ENCODE measurements at places on chromosomes 16 and 17.

- DNase-seq = no peak
Measured at GRCh38 chr17:45729294-45729907, 54.7 kb upstream of the CRHR1 start.

DNA sequence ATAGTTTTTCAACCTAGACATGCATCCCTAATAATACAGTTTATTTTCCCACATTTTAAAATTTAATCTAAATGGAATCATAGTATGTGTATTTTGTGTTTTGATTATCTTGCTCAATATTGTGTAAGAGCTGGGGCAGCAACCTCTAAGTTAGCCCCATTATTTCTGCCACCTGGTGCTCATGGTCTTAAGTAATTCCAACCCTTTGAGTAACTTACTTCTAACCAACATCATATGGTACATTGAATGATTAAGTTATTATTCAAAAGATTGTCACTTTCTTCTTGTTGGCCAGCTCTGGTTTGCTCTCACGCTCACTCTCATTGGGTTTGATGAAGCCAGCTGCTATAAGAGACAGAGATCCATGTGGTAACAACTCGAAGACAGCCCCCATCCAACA lies 3.9 kb upstream of the KRTAP4-3 start:
- DNase-seq = no peak

GRCh38 chr17:2253768-2254406 lies 49.7 kb downstream of the SMG6 start:
- no peak for DNase-seq

- no peak for DNase-seq
Measured at GRCh38 chr16:722835-723633, 2.1 kb downstream of the ANTKMT start.

- DNase-seq = no peak
Measured at GRCh38 chr17:66918896-66919295, 45.6 kb upstream of the CACNG4 start.

GRCh38 chr17:51097708-51098446 lies 22.8 kb downstream of the SPAG9 start:
- no peak for DNase-seq

GRCh38 chr16:47905771-47906170 lies 250.0 kb downstream of the ABCC12 start:
- DNase-seq = peak; percentile 54

DNA sequence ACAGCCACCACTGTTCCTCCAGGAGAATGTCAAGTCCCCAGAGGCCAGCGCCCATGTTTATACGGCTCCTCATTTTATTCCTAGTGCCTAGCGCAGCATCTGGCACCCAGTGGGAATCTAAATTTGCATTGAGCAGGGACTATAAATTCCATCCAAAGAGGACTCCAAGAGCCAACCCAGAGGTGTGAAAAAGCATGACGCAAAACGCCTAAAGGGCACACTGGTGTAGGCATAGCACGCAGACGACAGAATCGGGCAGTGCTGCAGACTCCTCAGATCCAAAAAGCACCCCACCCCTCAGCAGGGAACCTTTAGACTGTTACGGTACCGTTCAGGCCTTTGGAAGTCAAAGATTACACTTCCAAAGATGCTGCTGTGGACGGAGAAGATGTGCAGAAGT lies 19.5 kb downstream of the TEKT5 start:
- DNase-seq = no peak

DNA sequence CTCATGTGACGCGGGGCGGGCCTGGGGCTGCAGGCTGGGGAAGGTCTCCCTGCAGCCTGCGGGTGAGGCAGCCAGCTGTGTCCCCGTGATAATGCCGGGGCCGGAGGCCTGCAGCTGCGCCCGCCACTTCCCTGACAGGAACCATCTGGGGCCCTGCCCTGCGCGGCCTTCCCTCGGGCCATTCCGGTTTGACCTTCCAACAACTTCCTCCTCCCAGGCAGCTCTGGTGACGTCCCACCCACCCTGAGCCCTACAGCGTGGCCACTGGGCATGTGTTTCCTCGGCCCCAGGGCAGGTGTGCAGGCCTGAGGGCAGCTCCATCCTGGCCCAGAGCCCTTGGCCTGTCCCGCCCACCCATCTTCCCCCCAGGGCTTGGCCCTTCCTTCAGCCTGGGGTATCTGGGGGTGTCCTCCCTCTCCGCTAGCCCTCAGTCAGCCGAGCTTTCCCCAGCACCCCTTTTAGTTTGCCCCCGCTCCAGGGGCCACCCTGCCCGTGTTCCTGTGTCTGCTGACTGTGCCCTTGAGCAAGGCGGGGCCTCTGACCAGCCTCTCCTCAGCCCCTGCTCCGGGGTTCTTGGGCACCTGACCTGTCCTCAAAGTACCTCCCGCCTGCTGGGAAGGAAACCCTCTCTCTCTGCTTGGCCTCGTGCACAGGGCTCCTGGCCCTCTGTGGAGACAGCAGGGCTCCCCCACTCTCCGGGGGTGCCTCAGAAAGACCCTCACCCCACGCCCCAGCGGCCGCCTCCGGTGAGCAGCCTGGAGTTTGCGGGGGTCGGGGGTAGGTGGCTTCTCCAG lies at the start of gene CBFA2T3:
Gene CBFA2T3 (minus strand): TSS at position 190 of the 794 bp plus-strand sequence. CDS start 400 bp downstream, outside the sequence.
- DNase-seq = no peak

DNA sequence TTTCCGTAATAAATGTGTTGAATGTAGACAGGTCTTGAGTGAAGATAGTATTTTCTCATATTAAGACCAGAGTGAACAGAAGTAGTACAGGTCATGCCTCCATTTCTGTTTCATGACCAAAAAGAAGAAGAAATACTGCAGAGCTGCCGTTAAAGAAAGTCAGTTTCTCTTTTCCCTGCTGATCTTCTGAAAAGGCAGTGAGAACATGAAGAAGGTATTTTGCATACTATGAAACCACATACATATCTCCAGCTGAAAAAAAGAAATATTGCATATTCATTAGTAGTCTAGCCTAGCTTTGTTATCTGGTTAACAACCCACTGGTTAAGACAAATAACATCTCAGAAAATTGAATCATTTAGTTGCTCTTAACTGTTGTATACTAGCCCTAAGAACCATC lies 138.4 kb downstream of the PHKB start:
- no peak for DNase-seq

DNA sequence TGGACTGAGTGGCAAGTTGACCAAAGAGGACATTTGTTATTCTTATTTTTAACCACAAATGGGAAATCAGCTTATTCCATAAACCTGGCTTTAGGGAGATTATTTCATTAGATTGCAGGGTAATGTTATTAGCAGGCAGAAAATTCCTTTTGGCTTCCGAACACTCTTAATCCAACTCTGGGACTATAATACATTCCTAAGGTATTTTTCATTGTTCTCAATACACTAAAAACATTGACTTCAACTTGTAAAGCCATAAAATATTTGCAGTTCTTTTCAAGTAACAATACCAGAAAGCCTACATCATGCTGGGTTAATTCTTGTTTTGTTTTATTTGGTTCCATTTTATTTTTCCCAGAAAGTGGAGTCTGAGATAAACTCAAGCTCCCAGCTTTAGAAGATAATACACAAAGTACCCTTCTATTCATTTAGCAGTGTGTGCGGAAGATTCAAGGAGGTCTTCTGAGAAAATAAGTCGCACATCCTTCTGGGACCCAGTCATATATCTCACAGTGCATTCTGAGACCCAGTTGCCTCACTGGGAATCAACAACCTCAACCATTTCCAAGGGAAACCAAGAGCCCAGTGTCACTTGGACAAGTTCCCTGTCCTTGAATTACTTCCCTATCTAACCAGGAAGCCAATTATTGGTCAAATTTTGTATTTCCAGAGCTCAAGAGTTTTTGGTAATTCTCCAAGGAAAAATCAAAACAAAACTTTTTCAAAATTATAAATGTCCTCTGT lies 389.6 kb upstream of the DYNLRB2 start:
- DNase-seq = no peak

DNA sequence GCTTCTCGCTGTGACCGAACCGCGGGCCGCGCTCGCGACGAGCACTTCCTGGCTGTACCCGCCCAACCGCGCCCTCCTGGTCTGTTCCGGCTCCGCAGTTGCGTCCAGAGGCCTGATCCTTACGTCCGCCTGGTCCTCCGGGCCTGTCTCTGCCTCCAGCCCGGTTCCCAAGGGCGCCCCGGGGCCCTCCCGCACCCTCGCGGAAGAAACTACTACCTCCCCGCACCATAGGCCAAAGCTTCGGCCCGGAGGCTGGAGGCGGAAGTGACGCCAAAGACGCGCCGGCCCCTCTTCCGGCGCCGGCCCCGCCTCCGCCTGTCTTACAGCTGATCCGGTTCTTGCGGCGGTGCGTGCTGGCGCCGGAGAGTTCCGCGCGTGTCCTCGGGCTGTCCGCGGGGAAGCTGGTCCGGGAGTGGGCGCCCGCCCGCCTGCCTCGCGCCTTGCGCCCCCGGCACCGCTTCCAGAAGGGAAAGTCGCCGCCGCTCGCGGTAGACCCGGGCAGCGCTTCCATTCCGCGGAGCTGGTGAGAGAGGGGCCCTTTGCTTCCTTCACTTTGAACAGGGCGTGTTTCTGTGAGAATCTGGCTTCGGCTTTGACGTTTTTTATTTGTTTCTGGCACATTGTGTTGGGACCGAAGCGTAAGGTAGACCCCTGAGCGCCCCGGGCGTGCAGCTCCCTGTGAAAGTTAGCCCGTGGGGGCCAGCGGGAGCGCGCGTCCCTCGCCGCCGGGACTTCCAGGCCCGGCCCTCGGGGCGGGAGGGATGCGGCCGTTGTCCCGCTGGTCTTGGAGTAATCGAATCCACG lies at the start of gene ZNF778:
Gene ZNF778 (plus strand): TSS at position 316 of the 804 bp plus-strand sequence. CDS start 3,425 bp downstream, outside the sequence.
- DNase-seq = peak; percentile 30

DNA sequence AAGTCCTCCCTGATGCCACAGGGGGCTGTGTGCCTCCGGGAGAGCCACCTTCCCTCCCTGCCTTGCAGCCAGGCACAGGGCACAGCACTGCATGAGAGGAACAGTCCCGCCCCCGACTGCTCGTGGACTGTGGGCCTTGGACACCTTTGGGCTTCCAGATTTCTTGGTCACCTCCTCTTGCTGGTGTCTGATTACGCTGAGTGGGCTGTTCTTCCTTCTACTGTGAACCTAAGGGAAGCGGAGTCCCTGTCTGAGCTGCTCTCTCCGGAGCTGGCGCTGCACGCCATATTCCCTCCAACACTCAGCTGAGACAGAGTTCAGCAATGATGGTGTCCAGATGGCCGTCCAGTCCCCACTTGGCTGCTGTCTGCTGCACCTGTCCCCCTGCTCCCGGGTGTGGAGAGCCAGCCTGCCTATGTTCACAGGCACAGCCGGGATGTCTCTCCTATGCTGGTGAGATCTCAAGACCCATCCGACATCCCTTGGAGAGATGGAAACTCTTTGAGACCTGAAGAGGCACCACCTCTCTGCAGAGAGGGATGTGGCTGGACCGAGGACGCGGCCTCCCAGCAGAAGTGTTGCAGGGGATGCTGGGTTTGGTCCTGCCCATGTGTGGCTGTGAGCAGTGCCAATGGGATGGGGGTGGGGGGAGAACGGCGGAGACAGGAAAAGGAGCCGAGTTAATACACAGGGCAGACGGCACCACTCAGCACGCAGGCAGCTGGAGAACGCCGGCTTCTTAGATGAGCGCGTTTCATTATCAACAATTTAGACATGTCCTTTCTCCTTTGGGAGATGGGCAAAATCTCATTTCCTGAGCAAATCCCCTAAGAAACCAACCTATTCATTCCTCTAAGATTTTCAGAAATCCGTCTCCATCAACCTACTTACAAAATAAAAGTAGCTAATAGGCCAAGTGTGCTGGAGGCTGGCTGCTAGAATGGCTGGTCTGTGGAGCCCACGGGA lies 171.9 kb downstream of the ENGASE start:
- DNase-seq = no peak

DNA sequence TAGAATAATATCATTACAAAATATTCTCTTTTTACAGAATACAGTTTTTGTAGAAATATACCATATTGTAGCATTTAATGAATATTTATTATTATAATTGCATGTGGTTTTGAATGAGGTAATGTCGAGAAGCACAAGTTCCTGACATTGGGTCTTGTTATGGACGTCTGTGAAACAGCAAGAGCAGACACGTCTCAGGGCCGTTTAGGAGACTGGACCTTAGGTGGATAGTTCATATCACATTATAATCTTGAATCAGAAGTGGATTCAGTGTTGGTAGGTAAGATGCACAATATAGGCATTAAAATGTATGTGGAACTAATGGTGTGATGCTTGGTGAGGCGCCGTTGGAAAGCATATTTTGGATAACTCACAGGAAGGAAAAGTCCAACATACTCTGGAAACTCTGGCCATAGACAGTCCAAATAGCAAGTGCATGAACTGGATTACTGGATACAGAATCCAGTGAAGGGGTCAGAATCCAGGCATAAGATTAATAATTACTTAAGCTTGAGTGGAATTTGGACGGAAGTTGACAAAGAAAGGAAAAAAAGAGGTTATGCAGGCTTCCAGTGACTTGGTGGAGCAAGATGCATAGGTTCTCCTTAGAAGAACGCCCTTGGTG lies 17.2 kb downstream of the ABCA8 start:
- DNase-seq = no peak

DNA sequence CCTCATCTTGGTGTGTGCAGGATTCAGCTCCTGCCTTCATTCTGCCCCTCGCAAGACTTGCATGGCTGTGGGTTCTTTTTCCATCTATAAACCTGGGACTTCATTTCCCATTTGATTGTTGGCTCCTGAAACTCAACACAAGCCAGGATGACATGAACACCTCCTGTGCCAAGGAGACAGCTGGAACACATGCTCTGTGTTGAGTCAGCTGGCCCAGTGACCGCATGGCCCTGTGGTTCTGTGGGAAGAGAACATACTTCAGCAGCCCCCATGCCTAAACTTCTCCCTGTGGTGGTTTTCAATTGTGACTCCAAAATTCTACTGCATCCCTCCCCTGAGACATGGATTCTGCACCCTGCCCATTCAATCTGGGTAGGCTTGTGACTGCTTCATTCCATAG lies 57.9 kb upstream of the FOXF1 start:
- DNase-seq = no peak

- DNase-seq = no peak
Measured at GRCh38 chr16:70701998-70702397, 16.1 kb upstream of the MTSS2 start.

GRCh38 chr17:20174588-20175265 lies 165.6 kb downstream of the SPECC1 start:
- peak; percentile 19 for DNase-seq

- DNase-seq = no peak
Measured at GRCh38 chr16:89720551-89720812, 216 bp downstream of the VPS9D1 start.

DNA sequence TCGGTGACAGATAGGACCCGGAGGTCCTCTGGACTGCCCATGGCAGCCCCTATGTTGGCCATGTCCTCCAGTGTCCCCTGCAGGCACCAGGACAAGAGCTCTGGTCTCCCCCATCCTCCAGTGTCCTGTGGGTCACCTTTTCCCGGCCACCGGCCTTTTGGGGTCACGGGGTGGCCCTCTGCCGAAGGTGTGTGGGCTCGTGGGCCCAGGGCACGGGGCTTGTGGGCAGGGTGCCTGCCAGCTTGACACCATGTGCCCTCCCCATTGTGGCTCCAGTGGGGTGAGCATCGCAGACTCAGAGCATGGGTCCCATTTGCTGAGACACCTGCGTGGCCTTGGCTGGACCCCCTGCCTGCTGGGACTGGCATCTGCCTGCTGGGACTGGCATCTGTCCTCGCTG lies 18.1 kb downstream of the GSE1 start:
- no peak for DNase-seq

DNA sequence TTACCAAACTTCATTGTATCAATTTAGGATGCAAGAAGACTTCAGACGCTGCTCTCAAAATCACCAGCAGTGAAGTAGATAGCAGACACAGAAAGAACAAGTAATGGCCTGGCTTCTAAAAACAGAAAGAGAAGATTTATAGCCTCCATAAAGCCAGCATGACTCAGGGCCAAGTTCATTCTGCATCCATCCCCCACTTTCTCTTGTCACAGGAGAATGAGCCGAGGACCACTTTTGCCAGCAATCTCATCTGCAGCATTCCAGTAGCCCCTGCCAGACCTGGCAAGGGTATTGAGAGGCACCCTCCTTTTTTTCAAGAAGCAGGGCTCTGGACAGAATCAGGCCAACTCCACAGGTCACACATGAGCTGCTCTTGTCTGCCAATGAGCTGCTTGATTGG lies 355.4 kb upstream of the SOX9 start:
- DNase-seq = peak; percentile 1

All from T1000 (cell line).